Smooth muscle cell of the pulmonary artery (primary cell): ENCODE measurements at places on chromosomes 16 and 17. TPM values are rescaled to one million over a fixed set of nuclear protein-coding genes. Genes with fewer than 3 reads are reported as not detected.

CCL16 gene
- total RNA-seq: not detected in 2 replicates

GAS2L2 gene
- total RNA-seq: 0.07 and 0.10 TPM in 2 replicates

TMEM100 gene
- 0.07 and 3.1 TPM in 2 replicates for total RNA-seq

FGF11 gene
- 12.9 and 16.7 TPM in 2 replicates for total RNA-seq

EVPLL gene
- not detected in 2 replicates for total RNA-seq

ST6GALNAC2 gene
- total RNA-seq: 0.33 and 0.76 TPM in 2 replicates

ZG16 gene
- total RNA-seq: not detected in 2 replicates

POLR3K gene
- 2.3 and 4.3 TPM in 2 replicates for total RNA-seq

CCL14 gene
- total RNA-seq: not detected in 2 replicates

CAMKK1 gene
- total RNA-seq: 6.6 and 11.2 TPM in 2 replicates

CLEC19A gene
- not detected in 2 replicates for total RNA-seq
